ENCODE measurements at places on chromosomes 4 and X. TPM values are rescaled to one million over a fixed set of nuclear protein-coding genes. Genes with fewer than 3 reads are reported as not detected.

DNA sequence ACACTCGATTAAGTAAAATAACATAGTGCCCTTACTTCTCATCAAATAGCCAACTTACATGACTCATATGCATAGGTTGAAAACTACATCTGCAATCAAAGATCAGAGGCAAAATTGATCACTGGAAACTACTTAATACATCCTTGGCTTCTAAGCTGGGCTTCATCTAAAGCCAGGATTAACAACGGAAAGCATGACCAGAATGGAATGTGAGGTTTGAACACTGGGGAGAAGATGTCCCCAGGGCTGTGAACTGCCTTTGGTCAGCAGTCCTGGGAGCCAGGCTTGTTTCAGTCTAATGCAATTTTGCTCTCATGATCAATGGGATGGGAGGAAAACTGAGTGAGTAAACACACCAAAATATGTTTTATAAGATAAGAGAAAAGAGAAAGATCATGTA is 192.5 kb upstream of the TTC29 start:
- DNase-seq, result no peak

DNA sequence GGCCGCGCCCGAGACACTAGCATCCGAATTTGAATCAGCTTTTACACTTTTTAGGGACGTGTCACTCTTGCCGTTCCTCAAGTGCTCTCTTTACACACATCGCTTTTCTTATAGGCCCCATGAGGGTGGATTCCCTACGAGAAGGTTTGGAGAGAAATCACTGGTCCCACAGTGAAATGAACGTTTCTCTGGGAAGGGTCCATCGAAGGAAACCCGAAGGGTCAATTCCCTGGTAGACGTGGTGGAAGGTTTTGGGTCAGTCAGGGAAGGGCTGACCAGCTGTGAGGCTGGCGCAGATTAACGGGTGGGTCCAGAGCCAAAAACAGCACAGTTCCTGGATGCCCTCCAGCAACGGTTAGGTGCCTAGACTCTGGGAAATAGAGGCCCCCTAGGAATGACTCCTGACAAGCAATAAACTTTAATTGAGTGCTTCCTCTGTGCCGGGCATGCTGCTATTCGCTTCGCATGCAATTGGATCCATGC is 35.9 kb downstream of the ETDC start:
- DNase-seq, result peak; percentile 70

DNA sequence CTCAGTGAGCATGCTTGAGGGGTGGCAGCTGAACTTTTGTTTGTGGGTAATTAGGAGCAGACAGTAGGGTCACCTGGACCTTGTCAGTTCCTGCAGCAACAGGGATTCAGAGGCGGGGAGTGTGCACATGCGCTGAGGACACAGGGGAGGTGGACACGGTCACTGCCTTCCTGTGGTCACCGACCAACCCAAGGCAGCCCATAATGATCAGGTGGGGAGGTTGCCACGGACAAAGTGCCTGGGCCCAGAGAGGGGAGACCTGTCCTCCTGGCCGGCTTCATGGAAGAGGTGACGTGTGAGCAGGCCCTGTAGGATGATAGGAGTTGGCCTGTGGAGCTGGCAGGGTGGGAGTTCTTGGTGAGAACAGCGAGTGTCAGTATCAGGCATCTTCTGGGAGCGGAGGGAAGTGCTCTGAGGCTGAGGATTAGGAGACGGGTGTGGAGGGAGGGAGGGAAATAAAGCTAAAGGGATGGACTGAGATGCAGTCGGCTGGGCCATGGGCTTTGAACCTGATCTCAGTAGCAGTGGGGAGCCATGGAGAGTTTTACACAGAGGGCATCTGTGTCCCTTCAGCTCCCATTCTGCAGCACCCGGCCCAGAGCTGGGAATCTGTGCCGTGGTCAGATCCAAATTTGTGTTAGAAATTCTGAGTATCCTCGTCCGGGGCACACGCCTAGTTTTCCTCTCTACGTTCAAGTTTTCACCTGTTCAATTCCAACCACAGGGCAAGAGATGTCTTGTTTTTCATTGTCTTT is 100.0 kb downstream of the PSAPL1 start:
- DNase-seq, result no peak

DNA sequence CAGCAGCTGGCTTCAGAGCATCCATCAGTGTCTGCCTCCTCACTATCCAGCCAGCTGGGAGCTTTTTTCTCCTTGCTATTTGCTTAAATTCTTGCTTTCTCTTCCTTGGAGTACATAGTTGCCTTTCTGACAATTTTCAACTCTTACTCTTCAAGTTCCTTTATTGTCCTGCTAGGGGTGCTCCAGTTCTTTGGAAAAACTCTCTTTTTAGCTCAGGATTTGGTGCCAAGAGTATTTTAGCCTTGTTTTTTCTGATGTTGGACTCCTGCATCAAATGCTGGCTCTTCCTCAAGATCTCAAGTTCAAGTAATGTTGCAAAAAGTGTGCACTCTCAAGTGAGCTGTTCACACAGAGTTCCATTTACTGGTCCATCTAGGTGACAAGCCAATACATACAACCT is 126.4 kb downstream of the KDR start:
- DNase-seq, result no peak

GRCh38 chrX:38578167-38578566 is 16.8 kb downstream of the TSPAN7 start:
- DNase-seq, result no peak

GRCh38 chr4:140816806-140817510 is 60.8 kb upstream of the TBC1D9 start:
- no peak for DNase-seq

GRCh38 chr4:169869490-169869889 is 111.7 kb upstream of the HPF1 start:
- DNase-seq, result no peak

GRCh38 chrX:72314881-72315280 is 9.2 kb upstream of the CITED1 start:
- no peak for DNase-seq

DNA sequence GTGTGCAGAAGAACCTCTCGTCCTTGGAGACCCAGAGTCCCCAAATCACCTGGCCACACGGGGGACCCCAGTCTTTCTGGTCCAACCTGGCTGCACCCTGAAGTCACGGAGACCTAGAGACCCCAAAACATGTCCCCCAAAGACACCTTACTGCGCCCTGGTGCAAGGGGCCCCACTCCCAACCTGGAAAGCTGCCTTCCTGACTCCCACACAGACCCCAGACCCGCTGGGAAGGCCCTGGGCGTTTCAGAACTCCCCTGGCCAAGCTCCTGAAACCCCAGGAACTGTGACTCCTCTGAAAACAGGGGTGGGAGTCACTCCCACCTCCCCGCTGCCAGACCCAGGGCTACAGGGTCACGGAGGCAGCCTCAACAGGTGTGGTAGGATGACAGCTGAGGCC is 12.7 kb upstream of the SHOX start:
- DNase-seq, result no peak

- DNase-seq, result no peak
These were observed 15.9 kb downstream of the PPA2 start for GRCh38 chr4:105458001-105458400.

DNA sequence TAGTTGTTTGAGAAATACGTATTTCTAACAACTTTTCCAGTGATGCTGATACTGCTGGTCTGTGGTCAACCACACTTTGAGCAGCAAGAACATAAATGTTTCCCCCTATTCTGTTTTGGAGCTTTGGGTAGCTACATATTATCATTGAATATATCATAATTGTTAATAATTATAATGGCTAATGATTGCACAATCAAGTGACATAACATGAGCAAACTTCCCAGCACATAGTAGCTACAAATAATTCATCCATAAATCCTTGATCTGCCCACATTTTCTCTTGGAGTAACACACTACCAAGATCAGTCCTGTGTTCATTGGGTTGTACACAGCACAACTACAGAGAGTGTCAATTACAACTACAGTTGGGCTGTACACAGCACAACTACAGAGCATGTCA is 436.3 kb upstream of the MAGEB18 start:
- DNase-seq, result no peak

DNA sequence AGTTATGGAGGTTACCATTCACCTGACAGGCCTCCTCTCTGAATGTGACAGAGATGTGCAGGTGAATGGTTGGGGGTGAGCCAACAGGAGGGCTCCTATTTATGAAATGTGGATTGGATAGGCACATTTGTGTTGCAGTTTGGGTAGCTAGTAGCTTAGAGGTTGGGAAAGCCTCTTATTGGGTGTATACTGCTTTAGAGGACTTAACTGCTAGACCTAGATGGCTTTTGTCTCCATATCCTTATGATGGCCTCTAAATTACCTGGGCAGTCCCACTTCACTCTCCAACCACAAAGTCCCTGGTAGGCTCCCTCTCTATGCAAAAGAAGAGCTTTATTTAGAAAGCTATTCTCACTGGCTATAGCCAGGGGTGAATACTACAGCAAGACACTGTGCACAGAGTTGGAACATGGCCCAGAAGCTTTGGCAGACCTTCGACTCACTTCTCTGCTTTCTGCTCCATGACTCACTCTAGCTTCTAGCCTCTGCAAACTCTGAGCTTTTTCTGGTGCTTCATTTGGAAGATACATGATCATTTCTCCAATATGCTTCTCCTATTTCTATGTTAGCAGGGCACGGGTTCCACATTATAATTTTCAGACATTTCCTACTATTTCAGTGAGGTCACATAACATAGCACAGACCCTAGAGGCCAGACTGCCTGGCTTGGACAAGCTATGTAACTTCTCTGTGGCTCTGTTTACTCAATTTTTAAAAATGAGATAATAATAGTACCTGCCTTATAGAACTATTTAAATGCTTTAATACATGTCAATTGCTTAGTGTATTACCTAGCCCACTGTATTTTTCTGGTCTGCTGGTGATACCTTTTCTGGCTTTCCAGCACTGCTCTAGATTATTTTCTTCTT is 6.0 kb upstream of the VGLL1 start:
- DNase-seq, result peak; percentile 95

GRCh38 chr4:88396681-88397080 is 18.0 kb downstream of the HERC6 start:
- DNase-seq, result no peak

DNA sequence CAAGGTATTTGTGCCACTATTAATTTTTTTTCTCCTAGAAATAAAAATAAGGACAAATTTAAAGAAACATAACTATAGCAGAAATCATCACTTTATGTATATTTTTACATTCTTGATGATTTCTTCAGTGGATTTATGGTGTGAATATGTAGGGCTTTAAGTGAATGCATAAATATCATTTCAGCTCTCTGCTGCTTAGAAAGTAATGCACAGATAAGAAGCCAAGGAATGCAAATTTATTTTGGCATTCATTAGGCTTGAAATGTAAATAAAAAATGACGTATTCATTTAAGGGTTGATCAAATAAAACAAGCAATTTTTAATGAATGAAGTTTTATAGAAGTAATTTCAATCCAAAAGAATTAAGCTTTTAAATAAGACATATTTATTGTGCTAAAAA is 66.3 kb downstream of the NFKB1 start:
- no peak for DNase-seq

- DNase-seq, result no peak
These were observed 45.5 kb downstream of the MID2 start for GRCh38 chrX:107871136-107871535.

- no peak for DNase-seq
These were observed 103.9 kb downstream of the ARAP2 start for GRCh38 chr4:36140421-36140820.

GRCh38 chr4:78612398-78613178 is 61.0 kb downstream of the ANXA3 start:
- DNase-seq, result no peak

- DNase-seq, result no peak
These were observed 54.3 kb upstream of the ARX start for GRCh38 chrX:25070038-25070437.

DNA sequence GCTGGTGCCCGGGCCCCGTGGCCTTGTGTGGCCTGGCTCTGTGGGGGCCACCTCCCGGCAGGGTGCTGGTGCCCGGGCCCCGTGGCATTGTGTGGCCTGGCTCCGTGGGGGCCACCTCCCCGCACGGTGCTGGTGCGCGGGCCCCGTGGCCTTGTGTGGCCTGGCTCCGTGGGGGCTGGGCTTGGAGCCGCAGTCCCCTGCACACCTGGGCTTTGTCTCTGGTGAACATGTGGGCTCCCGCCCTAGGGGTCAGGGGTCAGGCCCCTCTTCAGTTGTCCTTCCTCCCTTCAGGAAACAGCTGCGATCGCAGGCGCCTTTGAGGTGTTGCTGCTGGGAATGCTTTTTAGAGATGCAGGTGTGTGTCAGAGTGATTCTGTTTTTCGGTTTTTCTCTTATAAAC is 17.2 kb downstream of the UVSSA start:
- no peak for DNase-seq

GRCh38 chrX:74656079-74656745 is 41.8 kb upstream of the RLIM start:
- no peak for DNase-seq

DNA sequence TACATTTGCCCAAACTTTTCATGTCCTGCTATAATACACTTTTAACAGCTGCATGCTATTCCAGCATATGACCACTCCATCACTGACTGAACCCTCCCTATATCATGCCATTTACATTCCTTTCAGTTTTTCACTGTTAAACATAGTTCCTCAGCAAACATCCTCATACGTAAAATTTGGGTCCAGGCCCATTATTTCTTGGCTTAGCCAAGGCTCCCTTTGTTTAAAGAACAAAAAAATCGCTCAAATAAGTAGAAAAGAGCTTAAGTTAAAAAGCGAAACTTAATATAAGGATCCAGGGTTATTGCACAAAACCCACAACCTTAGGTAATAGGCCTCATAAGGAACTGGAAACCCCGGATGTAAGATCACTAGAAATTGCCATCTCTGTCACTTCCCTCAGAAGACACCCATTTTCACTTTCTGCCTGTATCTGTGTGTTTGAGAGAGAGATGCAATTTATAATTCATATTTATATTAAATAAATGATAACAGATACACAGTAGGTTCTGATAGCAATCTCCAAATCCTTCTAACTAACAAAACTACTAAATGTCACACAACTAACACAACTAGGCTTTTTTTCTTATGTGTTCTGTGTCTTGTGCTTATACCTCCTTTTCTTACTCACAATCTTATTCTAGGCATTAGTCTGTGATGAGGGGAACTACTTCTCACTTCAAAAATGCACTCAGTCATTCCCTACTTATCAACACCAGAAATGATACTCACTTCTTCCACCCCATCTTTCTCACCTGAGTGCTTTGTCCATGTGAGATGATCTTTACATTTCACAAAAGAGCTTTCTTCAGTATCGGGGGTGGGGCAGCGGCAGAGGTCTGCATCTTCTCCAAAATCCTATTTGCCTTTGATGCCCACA is 59.9 kb upstream of the FAM241A start:
- no peak for DNase-seq

DNA sequence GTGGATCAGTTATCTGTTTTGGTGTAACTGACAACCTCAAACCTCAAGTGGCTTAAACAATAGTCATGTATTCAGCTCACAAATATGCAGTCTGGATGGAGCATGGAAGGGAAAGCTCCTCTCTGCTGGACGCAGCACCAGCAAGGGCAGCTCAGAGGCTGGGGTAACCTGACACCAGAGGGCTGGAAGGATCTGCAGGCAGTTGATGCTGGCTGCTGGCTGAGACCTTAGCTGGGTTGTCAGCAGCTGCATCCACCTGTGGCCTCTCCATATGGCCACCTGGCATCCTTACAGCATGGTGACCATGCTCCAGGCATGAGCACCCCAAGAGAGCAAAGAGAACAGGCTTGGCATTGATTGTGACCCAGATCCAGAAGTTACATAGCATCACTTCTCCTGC is 46.7 kb downstream of the ENPP6 start:
- no peak for DNase-seq

Gene FOXR2
- total RNA-seq, result not detected

Gene APELA
- not detected for total RNA-seq

Gene NRK
- total RNA-seq, result 1.2 TPM

Gene MID1
- total RNA-seq, result 62.0 TPM

Gene ARHGAP6
- total RNA-seq, result 47.6 TPM

Gene RGN
- total RNA-seq, result 12.1 TPM

Gene SPACA5
- not detected for total RNA-seq

Gene FAM3A
- total RNA-seq, result 49.0 TPM

Gene PDCL2
- total RNA-seq, result not detected

Gene NPY1R
- 0.49 TPM for total RNA-seq

Gene PNMA6A
- 0.36 TPM for total RNA-seq

Gene SAGE1
- not detected for total RNA-seq
